ENCODE measurements at places on chromosomes 6 and 20.

DNA sequence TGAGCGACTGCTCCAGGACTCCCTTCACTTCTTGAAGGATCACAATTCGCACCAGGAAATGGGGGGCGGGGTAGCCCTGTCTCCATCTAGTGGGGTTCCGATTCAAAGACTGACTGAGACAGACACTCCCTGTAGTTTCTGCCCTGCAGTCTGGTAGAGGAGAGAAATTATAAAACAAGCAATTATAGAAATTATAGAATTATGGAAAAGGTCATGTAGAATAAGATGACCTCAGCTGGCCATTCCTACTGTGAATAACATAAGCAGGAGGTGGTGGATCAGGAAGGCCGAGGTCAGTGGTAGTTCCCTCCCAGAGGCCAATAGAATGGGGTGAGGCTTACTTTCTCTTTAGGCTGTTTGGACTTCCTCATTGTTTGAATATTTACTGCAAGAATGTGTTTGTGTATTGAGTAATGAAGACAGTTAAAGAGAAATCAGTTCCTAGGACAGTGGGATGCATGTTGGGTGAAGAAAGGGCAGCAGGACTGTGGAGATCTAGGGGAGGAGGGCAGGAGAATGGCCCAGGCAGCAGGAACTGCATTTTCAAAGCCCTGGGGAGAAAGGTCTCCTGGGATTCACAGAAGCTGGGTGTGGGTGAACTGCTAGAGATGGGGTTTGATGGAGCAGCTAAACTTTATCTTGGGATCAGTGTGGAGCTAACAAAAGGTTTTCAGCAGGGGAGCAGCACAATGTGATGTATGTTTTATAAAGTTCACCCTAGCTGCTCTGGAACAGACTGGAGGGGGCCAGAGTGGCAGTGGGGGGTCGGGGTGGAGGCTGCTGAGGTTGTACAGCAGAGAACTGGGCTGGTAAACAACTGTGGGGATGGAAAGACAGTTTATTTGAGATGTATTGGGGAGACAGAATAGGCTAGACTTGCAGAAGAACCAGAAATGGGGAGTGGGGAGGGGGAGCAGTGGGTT is 2.1 kb downstream of the ZNF341 start:
- no peak for DNase-seq

- DNase-seq, result no peak
Measured at GRCh38 chr6:166771701-166772100, 144.7 kb upstream of the RPS6KA2 start.

GRCh38 chr6:15672291-15672690 is 9.5 kb upstream of the DTNBP1 start:
- no peak for DNase-seq

DNA sequence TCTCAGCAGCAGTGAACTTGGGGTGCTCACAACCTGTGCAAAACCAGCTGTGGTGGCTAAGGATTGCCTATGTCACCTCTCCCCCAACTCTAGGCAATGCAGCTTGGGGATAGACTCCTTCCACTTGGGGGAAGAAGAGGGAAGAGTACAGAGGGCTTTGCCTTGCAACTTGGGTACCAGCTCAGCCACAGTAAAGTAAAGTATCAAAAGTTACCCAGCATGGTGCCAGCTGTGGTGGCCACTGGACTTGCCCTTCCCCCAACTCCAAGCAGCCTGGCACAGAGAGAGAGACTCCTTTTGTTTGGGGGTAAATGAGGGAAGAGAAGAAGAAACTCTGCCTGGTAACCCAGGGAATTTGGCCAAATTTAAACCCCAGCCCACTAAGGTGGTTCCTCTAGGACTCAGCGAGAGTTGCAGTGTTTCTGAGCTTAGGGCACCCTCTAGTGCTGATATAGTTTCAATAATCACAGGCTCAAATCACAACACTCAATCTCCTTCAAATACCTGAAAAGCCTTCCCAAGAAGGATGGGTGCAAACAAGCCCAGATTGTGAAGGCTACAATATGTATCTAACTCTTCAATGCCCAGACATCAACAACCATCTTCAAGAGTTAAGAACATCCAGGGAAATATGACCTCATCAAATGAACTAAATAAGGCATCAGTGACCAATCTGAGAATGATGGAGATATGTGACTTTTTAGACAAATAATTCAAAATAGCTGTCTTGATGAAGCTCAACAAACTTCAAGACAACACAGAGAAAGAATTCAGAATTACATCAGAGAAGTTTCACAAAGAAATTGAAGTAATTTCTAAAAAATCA is 7.6 kb upstream of the DEFB129 start:
- no peak for DNase-seq

DNA sequence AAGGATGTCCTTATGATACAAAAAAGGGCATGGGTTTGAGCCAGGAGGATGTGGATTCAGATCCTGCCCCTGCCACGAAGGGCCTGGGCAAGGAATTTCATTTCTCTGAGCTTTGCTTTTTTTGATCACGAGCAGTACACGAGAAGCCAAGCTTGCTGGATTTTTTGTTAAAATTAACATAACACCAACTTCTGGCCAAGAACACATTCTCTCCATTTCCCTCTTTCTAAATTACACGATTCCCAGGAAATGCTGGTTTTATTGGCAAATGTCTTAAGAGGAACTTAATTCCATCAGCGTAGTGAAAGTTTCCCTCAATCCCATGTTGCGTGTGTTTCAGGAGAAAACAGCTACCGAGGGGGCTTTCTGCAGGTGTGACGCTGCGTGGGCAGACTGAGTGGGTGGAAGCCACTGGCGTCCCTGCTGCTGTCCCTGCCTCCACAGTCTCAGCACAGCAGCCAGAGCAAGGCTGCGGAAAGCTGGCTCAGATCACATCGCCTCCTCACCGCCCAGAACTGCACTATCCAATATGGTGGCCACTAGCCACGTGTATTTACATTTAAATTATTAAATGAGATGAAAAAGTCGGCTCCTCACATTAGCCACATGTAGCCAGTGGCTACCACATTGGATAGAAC is 120.8 kb upstream of the INSM1 start:
- no peak for DNase-seq

GRCh38 chr20:37677969-37678861 is 15.6 kb upstream of the CTNNBL1 start:
- no peak for DNase-seq

Measured in GM13976 (cell line).